ENCODE measurements at places on chromosomes 1 and 21. TPM values are rescaled to one million over a fixed set of nuclear protein-coding genes. Genes with fewer than 3 reads are reported as not detected.

DNA sequence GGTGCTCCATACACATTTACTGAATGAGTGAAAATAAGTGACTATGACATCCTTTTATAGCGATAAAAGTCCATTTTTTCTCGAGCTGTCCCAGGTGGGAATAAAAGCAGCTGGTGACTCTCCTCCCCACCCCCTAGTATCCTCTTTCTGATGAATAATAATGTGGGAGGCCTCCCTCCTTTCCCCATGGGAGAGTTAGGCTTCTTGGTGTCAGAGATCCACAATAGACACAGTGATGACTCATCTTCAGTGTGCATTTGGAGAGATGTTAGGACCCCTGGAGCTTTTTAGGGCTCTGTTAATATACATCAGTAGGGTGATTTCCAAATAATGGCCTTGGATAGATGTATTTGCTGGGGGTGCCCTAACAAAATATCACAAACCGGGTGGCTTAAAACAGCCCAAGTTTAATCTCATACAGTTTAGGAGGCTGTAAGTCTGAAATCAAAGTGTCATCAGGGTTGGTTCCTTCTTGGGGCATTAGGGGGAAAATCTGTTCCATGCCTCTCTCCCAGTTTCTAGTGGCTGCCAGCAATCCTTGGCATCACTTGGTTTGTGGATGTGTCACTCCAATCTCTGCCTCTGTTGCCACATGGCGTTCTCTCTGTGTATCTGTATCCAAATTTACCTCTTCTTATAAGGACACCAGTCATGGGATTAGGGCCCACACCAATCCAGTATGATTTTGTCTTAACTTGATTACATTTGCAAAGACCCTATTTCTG lies 4.4 kb upstream of the PHC2 start:
- DNase-seq = no peak
- peaks cover 2% of the 10 kb centered on the region for H3K27me3 ChIP-seq
- H3K4me3 ChIP-seq = no peak overlapping the region

DNA sequence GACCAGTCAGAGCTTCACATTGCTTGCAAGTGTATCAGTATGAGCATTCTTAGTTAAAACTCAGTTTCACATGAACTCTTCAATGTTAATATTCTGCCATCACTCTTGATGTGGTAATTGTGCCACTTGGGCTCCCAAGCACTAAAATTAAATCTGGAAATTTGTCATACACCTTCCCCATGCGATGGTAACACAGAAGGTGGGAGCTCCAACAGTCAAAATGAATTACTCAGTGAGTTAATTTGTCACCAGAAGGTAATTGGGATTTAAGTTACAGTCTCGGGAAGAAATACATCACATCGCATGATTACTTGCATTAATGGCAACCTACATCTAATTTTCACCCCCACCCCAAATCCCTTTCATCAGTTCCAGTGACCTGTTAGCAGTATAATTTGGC lies 376.5 kb upstream of the DAB1 start:
- no peaks in the 10 kb centered on the region for H3K36me3 ChIP-seq
- H3K27me3 ChIP-seq = peaks cover 3% of the 10 kb centered on the region
- DNase-seq = no peak
- no peaks in the 10 kb centered on the region for H3K4me1 ChIP-seq
- no peak overlapping the region for H3K4me3 ChIP-seq

DNA sequence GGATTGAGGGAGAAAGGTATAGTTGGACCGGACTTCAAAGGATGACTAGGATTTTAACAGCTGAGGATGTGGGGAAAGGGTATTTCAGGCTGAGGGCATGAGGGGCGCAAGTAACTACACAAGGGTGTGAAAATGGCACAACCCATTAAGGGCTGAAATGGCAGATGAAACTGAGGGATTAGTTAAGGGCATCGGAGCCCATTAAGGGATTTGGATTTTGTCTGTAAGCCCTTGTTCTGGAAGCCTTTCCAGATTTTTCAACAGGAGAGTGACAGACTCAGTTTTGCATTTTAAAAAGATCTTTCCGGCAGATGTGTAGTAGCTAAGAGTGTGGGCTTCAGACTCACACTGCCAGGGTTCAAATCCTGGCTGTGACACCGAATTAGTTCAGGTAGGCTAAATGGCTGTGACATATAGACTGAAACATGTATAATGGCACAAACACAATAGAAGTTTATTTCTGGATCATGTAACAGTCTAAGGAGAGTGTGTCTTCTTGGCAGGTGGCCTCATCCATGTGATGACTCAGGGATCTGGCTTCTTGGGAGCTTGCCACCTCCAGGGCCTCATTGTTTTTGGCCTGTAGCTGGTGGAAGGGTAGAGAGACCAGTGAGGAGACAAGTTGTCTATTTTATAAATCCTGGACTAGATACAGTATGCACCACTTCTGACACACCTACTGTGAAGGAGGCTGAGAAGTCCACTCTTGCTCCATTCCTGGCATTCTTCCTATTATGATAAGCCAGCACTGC lies 49.6 kb downstream of the UBE2T start:
- H3K27ac ChIP-seq = no peak overlapping the region
- H3K36me3 ChIP-seq = no peaks in the 10 kb centered on the region
- no peak overlapping the region for H3K4me3 ChIP-seq
- H3K4me1 ChIP-seq = no peaks in the 10 kb centered on the region
- peaks cover 90% of the 10 kb centered on the region for H3K27me3 ChIP-seq

DNA sequence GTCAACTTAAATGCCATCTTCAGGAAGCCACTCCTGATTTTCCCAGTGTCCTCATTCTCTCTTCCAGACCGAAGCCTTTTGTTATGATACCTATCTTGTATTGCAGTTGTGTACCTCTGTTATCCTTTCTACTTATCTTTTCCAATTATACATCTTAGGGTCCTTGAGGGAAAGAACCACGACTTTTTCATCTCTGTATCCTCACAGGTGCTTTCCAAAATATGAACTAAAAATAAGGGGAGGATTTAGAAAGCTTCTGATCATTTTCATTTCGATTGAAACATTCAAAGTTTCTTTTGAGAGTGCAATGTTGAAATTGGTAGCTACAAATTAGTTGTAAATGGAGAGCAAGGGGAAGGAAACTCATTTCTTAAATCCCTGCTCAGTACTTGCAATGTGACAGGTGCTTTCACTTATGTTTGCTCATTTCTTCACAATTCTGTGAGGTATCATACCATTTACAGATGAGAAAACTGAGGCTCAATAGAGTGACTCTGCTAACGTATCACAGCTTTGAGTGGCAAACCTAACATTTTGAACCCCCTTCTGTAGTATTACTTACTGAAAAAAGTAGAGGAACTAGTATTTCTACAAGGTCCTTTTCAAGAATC lies 24.2 kb downstream of the SLC19A2 start:
- peak overlapping the region; percentile 78 for H3K4me3 ChIP-seq
- H3K27ac ChIP-seq = peak overlapping the region; percentile 3
- H3K27me3 ChIP-seq = no peaks in the 10 kb centered on the region
- peaks cover 12% of the 10 kb centered on the region for H3K4me1 ChIP-seq
- H3K36me3 ChIP-seq = peaks cover 11% of the 10 kb centered on the region

DNA sequence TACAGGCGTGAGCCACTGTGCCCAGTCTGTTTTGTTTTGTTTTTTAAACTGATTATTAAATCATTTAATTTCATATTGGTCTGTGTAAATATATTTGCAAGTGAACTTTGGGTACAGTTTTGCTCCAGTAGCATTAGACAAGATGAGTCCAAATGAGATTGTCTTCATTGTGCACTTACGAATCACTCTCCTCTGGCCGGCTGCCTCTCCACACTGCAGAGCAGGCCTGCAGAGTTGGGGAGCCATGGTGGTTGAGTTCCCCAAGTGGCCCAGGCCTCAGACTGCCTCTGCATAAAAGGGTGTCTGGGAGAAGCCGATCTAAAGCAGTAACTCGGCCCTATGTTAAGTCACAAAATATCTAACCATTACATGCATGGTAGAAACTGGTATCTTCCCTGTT lies 74.8 kb downstream of the ATP5PO start:
- H3K27ac ChIP-seq = no peak overlapping the region
- no peak overlapping the region for H3K4me3 ChIP-seq
- no peak for DNase-seq

DNA sequence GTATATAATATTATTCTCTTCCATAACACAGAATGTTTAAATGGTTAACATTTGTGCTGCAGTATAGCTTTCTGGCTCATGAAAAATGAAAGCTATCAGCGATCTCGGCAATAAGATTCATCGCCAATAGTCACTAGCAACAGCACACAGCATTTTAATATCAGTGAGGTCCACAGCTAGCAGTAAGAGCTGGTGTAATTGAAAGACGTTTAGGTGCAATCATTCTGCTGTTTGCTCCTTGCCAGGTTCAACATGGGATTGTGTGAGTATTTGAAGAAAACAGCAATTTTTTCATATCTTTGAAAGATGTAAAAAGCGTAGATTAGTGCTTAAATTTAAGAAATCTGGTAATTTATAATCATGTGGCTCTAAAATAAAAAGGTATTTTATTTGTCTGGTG lies 20.1 kb downstream of the PRKACB start:
- no peak overlapping the region for H3K27ac ChIP-seq
- peaks cover 11% of the 10 kb centered on the region for H3K4me1 ChIP-seq
- H3K4me3 ChIP-seq = no peak overlapping the region
- no peaks in the 10 kb centered on the region for H3K27me3 ChIP-seq
- no peak for DNase-seq
- H3K36me3 ChIP-seq = no peaks in the 10 kb centered on the region

- peak within 1 kb of the TSS; percentile 78 for H3K4me3 ChIP-seq
- DNase-seq = peak; percentile 31
- peak within 1 kb of the TSS; percentile 78 for H3K27ac ChIP-seq
- peaks cover 16% of the 10 kb centered on the region for H3K4me1 ChIP-seq
- H3K27me3 ChIP-seq = no peaks in the 10 kb centered on the region
- peaks cover 67% of the 10 kb centered on the region for H3K36me3 ChIP-seq
Measured at GRCh38 chr1:32200226-32201010, at the start of gene CCDC28B. Gene CCDC28B, plus strand, starts transcription at chr1:32200595. Its CDS starts 1,341 bp downstream, at chr1:32201936.

GRCh38 chr1:211577819-211578639 lies 932 bp downstream of the SLC30A1 start:
- peak overlapping the region; percentile 95 for H3K4me3 ChIP-seq
- peak overlapping the region; percentile 92 for H3K27ac ChIP-seq
- H3K27me3 ChIP-seq = no peaks in the 10 kb centered on the region
- peaks cover 23% of the 10 kb centered on the region for H3K4me1 ChIP-seq
- DNase-seq = peak; percentile 94

GRCh38 chr1:75126611-75127101 lies 7.5 kb upstream of the LHX8 start:
- H3K4me1 ChIP-seq = no peaks in the 10 kb centered on the region
- no peak for DNase-seq
- H3K36me3 ChIP-seq = no peaks in the 10 kb centered on the region
- H3K27ac ChIP-seq = no peak overlapping the region
- no peak overlapping the region for H3K4me3 ChIP-seq
- H3K27me3 ChIP-seq = no peaks in the 10 kb centered on the region

GRCh38 chr1:55524006-55524405 lies 308.8 kb upstream of the USP24 start:
- no peak overlapping the region for H3K4me3 ChIP-seq
- no peaks in the 10 kb centered on the region for H3K36me3 ChIP-seq
- no peak for DNase-seq
- H3K4me1 ChIP-seq = no peaks in the 10 kb centered on the region
- H3K27ac ChIP-seq = no peak overlapping the region
- peaks cover 4% of the 10 kb centered on the region for H3K27me3 ChIP-seq

DNA sequence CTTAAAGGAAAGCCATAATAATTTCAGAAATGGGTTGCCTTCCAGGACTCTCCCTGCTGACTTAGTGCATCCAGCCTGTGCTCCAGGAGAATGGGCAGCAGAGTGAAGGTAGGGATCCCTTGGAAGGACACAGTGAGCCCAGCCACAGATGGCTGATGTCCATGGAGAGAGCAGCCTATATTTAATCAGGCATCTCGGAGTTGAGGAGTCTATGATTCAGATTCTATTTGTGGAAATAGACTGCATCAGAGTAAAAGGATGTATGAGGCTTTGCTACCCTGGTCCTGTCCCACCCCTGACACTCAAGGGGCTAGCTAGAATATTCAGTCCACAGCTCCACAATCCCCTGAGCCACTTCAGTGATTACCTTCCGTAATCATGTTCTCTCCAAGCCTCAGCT lies 43.8 kb upstream of the PBX1 start:
- H3K27me3 ChIP-seq = peaks cover 15% of the 10 kb centered on the region
- H3K27ac ChIP-seq = no peak overlapping the region
- no peaks in the 10 kb centered on the region for H3K4me1 ChIP-seq
- no peaks in the 10 kb centered on the region for H3K36me3 ChIP-seq
- H3K4me3 ChIP-seq = no peak overlapping the region

GRCh38 chr21:22575165-22575584 lies 1577.0 kb downstream of the NCAM2 start:
- no peaks in the 10 kb centered on the region for H3K4me1 ChIP-seq
- no peaks in the 10 kb centered on the region for H3K36me3 ChIP-seq
- no peak overlapping the region for H3K27ac ChIP-seq
- H3K4me3 ChIP-seq = no peak overlapping the region
- no peak for DNase-seq

GRCh38 chr1:60746278-60746791 lies 336.0 kb upstream of the NFIA start:
- no peaks in the 10 kb centered on the region for H3K27me3 ChIP-seq
- H3K4me3 ChIP-seq = no peak overlapping the region
- H3K4me1 ChIP-seq = no peaks in the 10 kb centered on the region
- DNase-seq = no peak
- H3K36me3 ChIP-seq = no peaks in the 10 kb centered on the region

GRCh38 chr1:216599851-216600250 lies 123.4 kb downstream of the ESRRG start:
- H3K27ac ChIP-seq = no peak overlapping the region
- no peak for DNase-seq
- no peaks in the 10 kb centered on the region for H3K27me3 ChIP-seq
- peaks cover 11% of the 10 kb centered on the region for H3K36me3 ChIP-seq
- peaks cover 9% of the 10 kb centered on the region for H3K4me1 ChIP-seq

- H3K36me3 ChIP-seq = peaks cover 24% of the 10 kb centered on the region
- peaks cover 45% of the 10 kb centered on the region for H3K4me1 ChIP-seq
- H3K27me3 ChIP-seq = no peaks in the 10 kb centered on the region
- no peak overlapping the region for H3K4me3 ChIP-seq
Measured at GRCh38 chr1:229136822-229137221, 134.1 kb upstream of the RAB4A start.

- no peak for DNase-seq
- no peak overlapping the region for H3K27ac ChIP-seq
- H3K36me3 ChIP-seq = no peaks in the 10 kb centered on the region
Measured at GRCh38 chr1:57633056-57633455, 209.2 kb upstream of the DAB1 start.

GRCh38 chr1:223742856-223743517 lies 30.6 kb downstream of the CAPN2 start:
- no peak for DNase-seq
- no peaks in the 10 kb centered on the region for H3K27me3 ChIP-seq
- peaks cover 82% of the 10 kb centered on the region for H3K36me3 ChIP-seq
- H3K4me1 ChIP-seq = peaks cover 49% of the 10 kb centered on the region

Gene ITLN1
- 0.54 TPM for total RNA-seq

Gene S100A2
- 14.1 TPM for total RNA-seq

Gene RAP1GAP
- total RNA-seq = 26.8 TPM

Gene CFHR1
- total RNA-seq = not detected

Gene SPOCD1
- total RNA-seq = 8.4 TPM

Gene LRRC71
- not detected for total RNA-seq

Gene SH2D1B
- total RNA-seq = not detected

Gene DNAJC28
- 2.0 TPM for total RNA-seq

Gene STK40
- total RNA-seq = 52.1 TPM

Gene KIF14
- 17.2 TPM for total RNA-seq

All from Calu3 (cell line).